Pancreas (tissue), 10 donors: ENCODE measurements at places on chromosomes 6 and 20. TPM values are rescaled to one million over a fixed set of nuclear protein-coding genes. Genes with fewer than 3 reads are reported as not detected.

GRCh38 chr6:163613025-163613424 is 198.5 kb downstream of the QKI start:
- DNase-seq, result no peak
- H3K4me1 ChIP-seq, result no peaks in the 10 kb centered on the region
- no peaks in the 10 kb centered on the region for H3K36me3 ChIP-seq

DNA sequence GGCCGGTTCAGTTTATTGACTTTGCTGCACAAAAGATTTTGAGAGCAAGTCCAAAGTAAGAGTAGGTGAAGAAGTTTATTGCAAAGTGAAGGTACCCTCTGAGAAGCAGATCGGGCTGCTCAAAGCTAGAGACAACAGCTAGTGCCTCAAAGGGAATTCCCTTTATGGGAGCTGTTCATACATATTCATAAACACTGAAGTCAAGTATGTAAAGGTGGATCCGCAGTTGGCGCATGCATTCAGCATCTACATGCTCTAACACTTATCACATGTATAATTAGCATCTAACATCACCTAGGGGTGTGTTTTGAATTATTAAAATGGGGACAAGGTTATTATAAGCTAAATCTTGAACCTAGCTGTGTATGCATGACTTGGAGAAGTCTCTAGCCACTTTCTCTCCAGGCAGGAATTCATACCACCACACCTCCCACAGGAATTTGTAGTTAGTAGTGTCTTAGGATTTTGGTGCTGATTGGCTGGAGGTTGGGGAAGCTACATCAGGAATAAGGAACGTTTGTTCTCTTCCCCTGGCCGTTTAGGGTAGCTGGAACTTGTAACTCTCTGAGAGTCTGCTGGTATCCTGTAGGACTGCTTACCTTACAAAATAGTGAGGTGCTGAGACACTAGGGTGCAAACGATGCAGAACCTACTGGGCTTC is 1633.9 kb downstream of the GRIK2 start:
- H3K36me3 ChIP-seq, result no peaks in the 10 kb centered on the region
- DNase-seq, result no peak
- H3K4me3 ChIP-seq, result no peak overlapping the region
- H3K27me3 ChIP-seq, result no peaks in the 10 kb centered on the region

- DNase-seq, result no peak
- H3K36me3 ChIP-seq, result no peaks in the 10 kb centered on the region
- H3K27ac ChIP-seq, result no peak overlapping the region
- no peaks in the 10 kb centered on the region for H3K4me1 ChIP-seq
Observed at GRCh38 chr20:60693496-60694133, 558.4 kb upstream of the CDH4 start.

Gene FARS2
- total RNA-seq, result 10.3 TPM

DNA sequence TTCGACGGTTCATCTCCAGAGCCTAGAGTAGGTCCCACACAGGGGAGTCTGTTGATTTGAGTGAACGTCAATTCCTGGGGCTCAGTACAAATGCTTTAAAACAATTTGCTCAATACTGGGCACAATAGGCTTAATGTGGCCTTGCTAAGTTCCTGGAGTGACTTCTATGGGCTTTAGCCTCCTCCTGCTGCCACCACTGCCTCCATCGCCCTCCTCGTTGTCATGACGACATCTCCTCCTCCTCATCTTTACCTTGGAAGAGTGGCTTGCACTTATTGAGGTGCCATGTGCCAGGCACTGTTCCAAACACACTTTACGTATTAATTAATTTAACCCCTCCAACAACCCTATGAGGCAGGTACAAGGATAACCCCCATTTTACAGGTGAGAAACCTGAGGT is 11.8 kb upstream of the ZMYND8 start:
- H3K27ac ChIP-seq, result no peak overlapping the region
- H3K36me3 ChIP-seq, result no peaks in the 10 kb centered on the region
- DNase-seq, result no peak
- no peaks in the 10 kb centered on the region for H3K4me1 ChIP-seq
- no peaks in the 10 kb centered on the region for H3K27me3 ChIP-seq
- no peak overlapping the region for H3K4me3 ChIP-seq

DNA sequence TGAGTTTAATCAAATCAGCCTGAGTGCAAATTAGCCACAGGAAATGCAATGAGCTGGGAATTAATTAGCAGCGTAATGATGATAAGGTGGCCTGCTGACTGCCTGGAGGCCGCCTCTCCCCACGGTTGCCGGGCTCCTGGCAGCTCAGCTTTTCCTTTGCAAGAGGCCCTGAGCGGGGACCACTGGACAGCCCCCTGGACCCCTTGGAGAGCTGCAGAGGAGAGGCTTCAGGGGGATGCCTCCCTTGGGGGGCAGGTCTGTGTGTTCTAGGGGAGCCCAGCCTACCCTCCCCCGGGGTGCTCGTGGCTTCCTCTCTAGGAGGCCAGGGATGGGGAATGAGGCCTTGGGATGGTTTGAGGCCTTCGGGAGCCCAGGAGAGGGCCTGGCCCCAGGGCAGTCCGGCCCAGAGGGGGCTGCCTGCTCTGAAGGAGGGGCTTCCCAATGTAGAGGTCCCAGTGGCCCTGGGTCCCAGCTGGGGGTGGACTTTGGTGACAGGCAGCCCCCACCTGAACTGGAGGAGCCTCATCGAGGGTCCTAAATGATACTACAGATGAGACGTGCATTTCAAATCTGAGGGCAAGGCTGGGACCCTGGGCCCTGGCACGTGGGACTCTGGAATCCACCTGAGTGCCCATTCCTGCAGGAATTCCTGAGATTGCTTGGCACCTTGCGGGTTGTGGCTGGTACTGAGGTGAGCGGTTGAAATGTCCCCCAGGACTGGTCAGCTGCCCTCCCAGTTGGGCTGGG is 66.4 kb upstream of the BHLHE23 start:
- H3K27ac ChIP-seq, result no peak overlapping the region
- peaks cover 11% of the 10 kb centered on the region for H3K27me3 ChIP-seq
- H3K4me1 ChIP-seq, result no peaks in the 10 kb centered on the region
- no peaks in the 10 kb centered on the region for H3K36me3 ChIP-seq
- no peak for DNase-seq

GRCh38 chr6:31851485-31851832 is 11.2 kb downstream of the NEU1 start:
- no peak for DNase-seq
- no peaks in the 10 kb centered on the region for H3K27me3 ChIP-seq
- no peaks in the 10 kb centered on the region for H3K36me3 ChIP-seq

DNA sequence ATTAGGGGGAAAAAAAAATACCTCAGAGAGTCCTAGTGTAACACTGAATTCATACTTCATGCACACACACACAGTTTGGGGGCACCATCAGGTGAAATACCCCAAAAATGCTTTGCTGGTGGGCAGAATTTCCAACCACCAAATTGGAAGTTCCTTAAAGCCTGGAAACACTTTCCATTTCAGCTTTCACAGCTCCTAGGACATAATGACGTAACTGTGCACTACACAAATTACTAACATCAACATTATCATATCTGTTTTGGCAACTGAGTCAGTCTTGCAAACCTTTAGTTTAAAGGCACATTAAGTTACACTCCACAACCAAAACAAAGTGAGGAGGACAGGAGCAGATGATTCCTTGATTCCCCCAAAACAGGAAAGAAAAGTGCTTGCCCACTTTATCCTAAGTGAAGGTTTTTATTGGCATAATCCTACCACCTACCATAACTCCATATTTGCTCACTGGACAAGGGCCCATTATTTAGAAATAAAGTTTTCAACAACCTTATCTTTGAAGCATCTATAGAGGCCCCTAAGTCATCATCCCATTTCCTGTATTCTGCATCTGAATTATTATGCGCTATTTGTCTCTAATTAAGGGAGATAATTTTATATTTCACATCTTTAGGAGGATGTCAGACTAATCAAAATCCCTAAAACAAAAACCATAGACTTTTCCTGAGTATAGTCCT is 3.4 kb downstream of the MBOAT1 start:
- H3K27me3 ChIP-seq, result no peaks in the 10 kb centered on the region
- DNase-seq, result no peak
- H3K4me1 ChIP-seq, result no peaks in the 10 kb centered on the region
- no peak overlapping the region for H3K27ac ChIP-seq
- no peak overlapping the region for H3K4me3 ChIP-seq

DNA sequence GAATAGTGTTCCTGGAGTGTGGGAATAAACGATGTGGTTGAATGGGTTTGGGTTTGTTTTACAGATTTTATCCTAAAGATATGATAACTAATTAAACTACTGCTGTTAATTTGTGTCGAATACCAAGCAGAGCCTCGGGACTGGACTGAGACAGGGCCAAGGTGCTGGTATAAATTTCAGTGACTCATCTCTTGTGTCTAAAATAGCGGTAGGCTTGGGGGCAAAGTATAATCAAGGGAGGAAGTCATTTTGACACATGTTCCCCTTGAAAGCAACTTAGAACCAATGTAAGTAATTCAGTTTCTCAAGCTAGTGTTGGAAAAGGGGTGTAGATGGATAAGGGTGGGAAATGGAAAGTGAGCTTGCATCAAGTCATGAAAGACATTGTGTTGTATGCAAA is 108.4 kb downstream of the PLCB4 start:
- H3K27me3 ChIP-seq, result no peaks in the 10 kb centered on the region
- H3K4me1 ChIP-seq, result no peaks in the 10 kb centered on the region
- H3K36me3 ChIP-seq, result no peaks in the 10 kb centered on the region
- DNase-seq, result no peak

- no peak for DNase-seq
- no peaks in the 10 kb centered on the region for H3K27me3 ChIP-seq
- H3K4me3 ChIP-seq, result no peak overlapping the region
Observed at GRCh38 chr20:11585752-11586352, 331.8 kb upstream of the BTBD3 start.

GRCh38 chr20:4062721-4063606 is 47.6 kb upstream of the RNF24 start:
- no peak for DNase-seq
- H3K36me3 ChIP-seq, result no peaks in the 10 kb centered on the region
- no peak overlapping the region for H3K4me3 ChIP-seq
- H3K27me3 ChIP-seq, result no peaks in the 10 kb centered on the region
- H3K27ac ChIP-seq, result no peak overlapping the region
- peaks cover 24% of the 10 kb centered on the region for H3K4me1 ChIP-seq

Gene HDGFL1
- total RNA-seq, result not detected

Gene AIF1
- total RNA-seq, result 1.1 TPM

Gene HLA-DRB1
- 12.6 TPM for total RNA-seq

Gene PI16
- total RNA-seq, result 0.59 TPM

DNA sequence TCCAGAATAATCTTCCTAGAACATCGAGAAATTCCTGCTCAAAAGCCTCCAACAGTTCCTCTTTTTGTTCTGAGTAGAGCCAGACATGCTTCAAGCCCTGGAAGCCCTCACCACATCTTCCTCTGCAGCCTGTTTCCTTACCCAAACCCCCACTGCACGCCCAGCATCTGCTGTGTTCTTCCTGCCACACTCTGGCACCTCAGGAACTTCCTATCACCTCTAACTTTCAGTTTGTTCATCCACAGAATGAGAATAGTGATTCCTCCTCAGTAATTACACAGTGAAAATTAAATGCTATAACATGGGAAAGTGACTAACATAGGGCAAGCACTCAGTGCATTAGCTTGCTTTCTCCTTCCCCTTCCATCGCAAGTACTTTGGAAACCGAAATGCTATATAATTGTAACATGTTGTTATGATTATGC is 26.3 kb downstream of the C6orf89 start:
- no peaks in the 10 kb centered on the region for H3K27me3 ChIP-seq
- H3K4me1 ChIP-seq, result peaks cover 24% of the 10 kb centered on the region
- no peak for DNase-seq
- H3K4me3 ChIP-seq, result no peak overlapping the region
- H3K27ac ChIP-seq, result no peak overlapping the region

DNA sequence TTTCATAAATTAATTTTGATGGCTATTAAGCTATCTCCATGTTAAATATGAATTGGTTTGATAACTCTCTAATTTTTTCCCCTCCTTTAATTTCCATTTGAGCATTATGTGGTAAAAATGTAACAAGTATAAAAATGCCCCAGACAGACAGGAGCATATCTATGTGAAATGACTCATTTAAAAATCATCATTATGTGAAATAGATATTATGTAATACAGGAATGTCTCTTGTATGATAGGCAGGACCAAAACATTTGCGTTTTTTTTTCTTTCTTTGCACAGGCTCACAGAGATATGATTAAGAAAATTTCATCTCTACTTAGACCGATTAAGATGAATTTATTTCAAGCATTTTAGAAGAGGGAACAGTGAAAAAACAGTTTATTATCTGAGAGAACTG is 95.8 kb downstream of the AKAP7 start:
- no peak for DNase-seq
- no peak overlapping the region for H3K4me3 ChIP-seq
- no peaks in the 10 kb centered on the region for H3K27me3 ChIP-seq

DNA sequence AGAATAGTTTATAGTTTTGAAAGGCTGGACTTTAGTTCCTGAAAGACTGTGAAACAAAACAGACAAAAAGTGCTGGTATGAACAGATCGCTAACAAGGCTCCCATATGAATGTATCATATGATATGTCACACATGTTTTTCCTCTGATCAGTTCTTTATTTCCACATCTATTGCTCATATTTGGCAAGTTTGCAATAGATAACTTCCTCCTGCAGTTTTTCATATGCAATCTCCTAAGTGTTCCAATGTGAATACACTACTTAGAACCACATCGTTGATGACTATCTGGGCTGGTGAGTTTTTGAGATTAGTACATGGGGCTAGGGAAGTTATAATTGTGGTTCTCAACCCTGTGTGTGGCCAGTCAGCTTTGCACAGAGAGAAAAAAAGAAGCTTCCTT is 23.1 kb downstream of the CRYBG1 start:
- no peaks in the 10 kb centered on the region for H3K27me3 ChIP-seq
- no peak overlapping the region for H3K4me3 ChIP-seq
- no peaks in the 10 kb centered on the region for H3K36me3 ChIP-seq
- no peak overlapping the region for H3K27ac ChIP-seq
- no peak for DNase-seq

DNA sequence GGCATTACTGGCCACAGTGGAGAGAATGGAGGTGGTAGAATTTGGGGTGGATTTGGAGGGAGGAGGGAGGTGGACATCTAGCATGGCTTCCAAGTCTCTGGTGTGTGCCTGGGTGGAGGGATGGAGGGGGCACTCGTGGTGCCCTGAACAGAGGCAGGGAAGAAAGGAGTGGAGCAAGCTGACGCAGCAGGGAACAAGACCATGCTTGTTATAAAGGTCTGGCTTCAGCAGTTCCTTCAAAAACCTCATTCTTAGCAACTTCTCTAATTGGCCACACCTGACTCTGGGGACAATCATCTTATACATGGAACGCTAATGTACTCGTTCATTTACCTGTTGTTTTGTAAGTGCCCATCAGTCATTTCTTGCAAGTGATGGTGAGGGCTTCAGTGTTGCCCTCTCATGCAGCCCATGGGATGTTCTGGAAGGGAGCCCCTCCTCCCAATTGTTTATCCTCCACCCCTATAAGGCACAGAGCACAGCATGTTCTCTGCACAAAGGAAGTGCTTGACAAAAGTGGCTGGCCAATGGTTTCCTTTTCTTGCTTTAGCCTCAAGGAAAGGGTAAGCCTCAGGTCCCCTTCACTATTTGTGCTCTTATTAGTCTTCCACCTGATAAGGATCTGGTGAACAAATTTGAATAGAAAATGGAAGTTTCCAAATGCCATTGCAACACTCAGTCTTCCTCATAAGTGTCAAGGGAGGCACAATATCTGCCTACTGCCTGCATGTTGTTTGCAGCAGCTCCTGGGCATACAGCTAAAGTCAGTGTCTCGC is 39.3 kb downstream of the GFOD1 start:
- no peak overlapping the region for H3K4me3 ChIP-seq
- H3K36me3 ChIP-seq, result no peaks in the 10 kb centered on the region
- H3K27me3 ChIP-seq, result no peaks in the 10 kb centered on the region
- H3K27ac ChIP-seq, result no peak overlapping the region
